Activated CD4-positive, alpha-beta T cell treated with anti-CD3 and anti-CD28 coated beads, Interleukin-2, amount 10 ng/mL, durations not matched to agents 24 days and 14 days (primary cell): ENCODE measurements at places on chromosomes 5 and 9. TPM values are rescaled to one million over a fixed set of nuclear protein-coding genes. Genes with fewer than 3 reads are reported as not detected.

CMYA5 gene
- total RNA-seq = 0.12 and 0.14 TPM in 2 replicates

DNA sequence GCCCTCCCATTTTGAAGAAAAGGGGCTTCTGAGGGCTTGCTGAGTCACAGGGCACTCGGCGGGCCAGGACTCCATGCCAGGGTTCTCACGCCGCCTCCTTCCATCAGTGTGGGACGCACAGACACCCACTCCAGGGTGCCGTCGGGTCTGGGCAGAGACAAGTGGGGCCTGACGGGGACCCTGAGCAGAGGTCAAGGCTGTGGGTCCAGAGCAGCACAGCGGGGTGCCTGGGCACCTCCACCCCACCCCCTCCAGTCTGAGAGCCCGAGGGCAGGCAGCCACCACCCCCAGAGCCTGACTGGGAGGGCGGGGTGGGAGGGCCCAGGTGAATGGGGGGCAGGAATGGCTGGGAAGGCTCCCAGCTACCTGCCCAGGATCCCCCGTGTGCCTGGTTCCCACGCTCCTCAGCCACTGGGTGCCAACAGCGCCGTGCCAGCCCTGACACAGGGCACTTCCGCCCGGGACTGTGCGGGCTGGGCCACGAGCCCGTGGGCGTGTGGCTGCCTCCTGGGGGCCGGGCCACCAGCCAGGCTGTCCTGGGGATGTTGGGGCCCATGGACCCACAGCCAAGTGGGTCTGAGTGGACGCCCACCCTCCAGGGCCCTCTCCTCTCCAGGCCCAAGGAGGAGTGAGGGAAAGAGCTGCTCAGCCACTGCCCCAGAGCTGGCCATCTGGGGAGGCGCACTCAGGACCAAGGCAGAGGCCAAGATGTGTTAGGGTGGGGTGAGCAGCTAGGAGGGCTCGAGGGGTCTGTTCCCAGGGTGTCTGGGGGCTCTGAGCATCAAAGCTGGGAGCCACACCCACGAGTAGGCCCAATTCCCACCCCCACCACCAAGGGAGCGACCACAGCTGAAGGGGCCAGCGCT, 10.1 kb upstream of the NRARP start:
- no peak for DNase-seq

CBY3 gene
- 0.45 and 0.63 TPM in 2 replicates for total RNA-seq

GRCh38 chr9:119880361-119880760, 511.1 kb upstream of the BRINP1 start:
- DNase-seq = no peak

DNA sequence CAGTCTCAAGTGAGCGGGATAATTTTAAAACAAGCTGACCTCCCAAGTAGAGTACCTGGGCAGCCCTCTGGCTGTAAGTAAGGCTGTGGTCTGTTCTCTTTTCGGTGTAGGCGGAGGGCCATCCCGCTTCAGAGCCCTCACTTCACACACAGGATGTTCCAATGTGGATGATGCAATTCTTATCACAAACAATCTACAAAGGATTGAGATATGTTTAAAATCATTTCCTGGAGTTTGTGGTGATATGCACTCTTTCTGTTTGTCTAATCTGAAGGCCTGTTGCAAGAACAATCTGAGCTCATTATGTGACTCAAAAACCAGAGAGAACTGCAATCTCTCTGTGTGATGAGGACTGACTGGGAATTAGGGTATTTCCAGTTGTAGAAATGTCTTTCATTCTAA, 42.5 kb downstream of the ITGA2 start:
- peak; percentile 86 for DNase-seq

DNA sequence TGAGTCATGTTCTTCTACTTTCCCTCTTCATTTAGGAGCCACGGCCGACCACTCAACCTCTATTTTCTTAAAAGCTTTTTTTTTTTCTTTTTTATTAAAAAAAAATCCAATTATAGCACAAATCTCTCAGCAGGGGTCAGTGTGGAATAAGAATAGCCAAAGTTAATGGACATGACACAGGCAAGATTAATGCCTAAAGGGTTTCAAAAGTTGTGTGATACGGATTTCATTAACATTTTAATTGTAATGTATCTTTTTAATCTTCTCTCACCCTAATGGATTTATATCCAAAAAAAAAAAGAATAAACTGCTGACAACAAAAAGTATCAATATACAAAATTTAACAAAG, 5.4 kb downstream of the NACC2 start:
- peak; percentile 55 for DNase-seq

KIAA0825 gene
- 0.28 and 0.54 TPM in 2 replicates for total RNA-seq

DNA sequence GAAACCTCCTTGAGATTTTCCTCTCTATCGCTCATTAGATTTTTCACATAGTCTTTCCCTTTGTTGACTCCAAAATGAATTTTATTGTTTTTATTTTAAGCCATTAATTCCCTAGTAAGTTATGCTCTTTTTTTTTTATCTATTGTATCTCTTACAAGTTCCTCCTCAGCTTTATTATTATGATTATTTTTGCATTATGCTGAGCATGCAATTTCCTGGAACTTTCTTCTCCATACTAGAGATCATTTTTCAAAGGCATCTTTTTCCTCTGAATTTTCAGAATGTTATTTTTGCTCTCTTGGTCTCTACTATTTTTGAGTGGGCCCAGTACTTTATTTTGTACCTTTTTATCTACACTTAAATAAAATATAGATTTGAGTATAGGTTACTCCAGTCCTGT, 376.6 kb upstream of the SEMA6A start:
- DNase-seq = no peak

ZFR gene
- 68.1 and 70.4 TPM in 2 replicates for total RNA-seq

DNA sequence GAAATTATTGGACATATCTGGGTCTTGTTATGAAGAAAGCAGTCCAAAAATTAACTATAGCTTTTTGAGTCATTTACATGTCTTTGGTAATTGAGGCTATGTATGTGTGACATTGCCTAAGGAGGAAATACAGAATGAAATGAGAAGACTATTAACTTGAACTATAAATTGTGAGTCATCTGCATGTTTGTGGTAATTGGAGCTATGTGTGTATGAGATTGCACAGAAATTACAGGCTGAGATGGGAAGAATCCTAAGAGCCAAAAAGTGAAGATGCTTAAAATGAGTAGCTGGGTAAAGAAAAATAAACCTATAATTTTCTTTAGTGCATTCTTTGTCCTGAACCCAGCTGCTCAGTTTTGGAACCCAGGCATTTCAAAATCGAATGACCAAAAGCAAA, 747.6 kb upstream of the EDIL3 start:
- no peak for DNase-seq

- no peak for DNase-seq
Measured at GRCh38 chr5:118687661-118688621, 300.4 kb downstream of the DTWD2 start.

DNA sequence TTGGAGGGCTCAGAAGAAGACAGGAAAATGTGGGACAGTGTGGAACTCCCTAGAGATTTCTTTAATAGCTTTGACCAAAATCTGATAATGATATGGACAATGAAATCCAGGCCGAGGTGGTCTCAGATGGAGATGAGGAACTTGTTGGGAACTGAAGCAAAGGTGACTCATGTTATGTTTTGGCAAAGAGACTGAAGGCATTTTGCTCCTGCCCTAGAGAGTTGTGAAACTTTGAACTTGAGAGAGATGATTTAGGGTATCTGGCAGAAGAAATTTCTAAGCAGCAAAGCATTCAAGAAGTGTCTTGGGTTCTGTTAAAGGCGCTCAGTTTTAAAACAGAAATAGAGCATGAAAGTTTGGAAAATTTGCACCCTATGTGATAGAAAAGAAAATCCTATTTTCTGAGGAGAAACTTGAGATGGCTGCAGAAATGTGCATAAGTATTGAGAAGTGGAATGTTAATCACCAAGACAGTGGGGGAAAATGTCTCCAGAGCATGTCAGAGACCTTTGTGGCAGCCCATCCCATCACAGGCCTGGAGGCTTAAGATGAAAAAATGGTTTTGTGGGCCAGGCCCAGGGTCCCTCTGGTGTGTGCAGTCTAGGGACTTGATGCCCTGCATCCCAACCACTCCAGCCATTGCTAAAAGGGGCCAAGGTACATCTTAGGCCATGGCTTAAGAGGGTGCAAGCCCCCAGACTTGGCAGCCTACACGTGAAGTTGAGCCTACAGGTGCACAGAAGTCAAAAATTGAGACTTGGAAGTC, 463.7 kb upstream of the TLE4 start:
- no peak for DNase-seq

UGT3A1 gene
- total RNA-seq = not detected in 2 replicates

MOB3B gene
- 0.82 and 1.1 TPM in 2 replicates for total RNA-seq

- no peak for DNase-seq
Measured at GRCh38 chr9:133121915-133122550, 993 bp upstream of the RALGDS start.

DNA sequence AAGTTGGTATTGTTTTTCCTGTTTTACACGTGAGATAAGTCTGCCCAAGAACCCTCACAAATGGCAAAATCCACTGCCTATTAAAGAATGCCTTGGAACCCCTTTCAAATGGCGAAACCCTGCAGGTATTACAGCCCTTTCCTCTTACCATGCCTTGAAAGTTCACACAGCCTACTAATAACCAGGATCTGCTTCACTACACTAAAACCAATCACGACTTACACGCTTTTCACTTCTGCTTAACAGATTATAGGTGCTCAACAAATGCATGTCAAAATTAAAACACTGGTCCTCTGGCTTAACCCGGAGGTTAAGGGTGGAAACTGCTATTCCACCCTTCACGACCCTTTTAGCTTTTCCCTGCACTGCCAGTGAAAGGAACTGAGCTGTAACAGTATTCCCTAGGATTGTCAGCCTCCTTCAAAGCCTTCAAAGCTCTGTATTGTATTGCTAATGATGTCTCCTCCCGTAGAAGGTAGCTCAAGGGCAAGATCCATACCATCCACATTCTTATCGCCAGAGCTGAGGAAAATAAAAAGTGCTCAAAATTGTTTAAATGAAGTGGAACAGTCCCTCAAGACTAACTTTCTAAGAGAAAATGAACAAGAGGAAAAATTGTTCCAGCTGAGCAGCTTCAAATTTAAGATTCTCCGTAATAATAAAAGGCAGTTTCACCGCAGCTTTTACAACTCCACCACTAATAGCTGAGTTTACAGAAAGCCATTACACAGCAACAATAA, 997 bp downstream of the AUH start:
- peak; percentile 61 for DNase-seq

ZNF474 gene
- not detected in 2 replicates for total RNA-seq

CD72 gene
- total RNA-seq = 8.1 and 9.0 TPM in 2 replicates

RASGRF2 gene
- 21.1 and 22.0 TPM in 2 replicates for total RNA-seq

DNA sequence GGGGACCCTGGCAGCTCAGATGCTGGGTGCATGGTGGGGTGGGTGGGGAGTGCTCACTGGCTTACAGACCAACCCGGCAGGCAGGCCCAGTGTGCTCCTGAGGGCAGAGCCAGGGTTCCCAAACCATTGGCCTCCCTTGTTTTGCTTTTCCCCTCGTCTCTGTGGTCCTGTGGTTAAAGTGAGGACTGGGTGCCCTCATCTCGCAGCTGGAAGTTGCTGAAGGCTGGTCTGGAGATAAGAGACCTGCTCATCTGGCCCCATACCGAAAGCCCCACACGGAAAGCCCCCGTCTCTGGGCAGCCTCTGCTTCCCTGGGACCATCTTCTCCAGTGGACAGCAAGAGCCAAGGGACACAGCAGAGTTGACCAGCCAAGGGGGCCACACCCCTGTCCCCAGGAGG, 9.8 kb upstream of the NACC2 start:
- DNase-seq = no peak

GRCh38 chr9:127356906-127357305, 40.1 kb upstream of the SLC2A8 start:
- no peak for DNase-seq

LIX1 gene
- total RNA-seq = not detected in 2 replicates

NCS1 gene
- total RNA-seq = 5.3 and 5.4 TPM in 2 replicates
